Caco-2 (cell line): ENCODE measurements at places on chromosomes 5 and 9.
A peak's percentile ranks its signal among the peaks of the same experiment; 100 is the strongest.

- DNase-seq, result peak; percentile 86
These were observed at the start of gene MCIDAS for GRCh38 chr5:55226934-55227663. TSS of gene MCIDAS (minus strand) at chr5:55227315. CDS start at chr5:55227138, 177 bp downstream.

DNA sequence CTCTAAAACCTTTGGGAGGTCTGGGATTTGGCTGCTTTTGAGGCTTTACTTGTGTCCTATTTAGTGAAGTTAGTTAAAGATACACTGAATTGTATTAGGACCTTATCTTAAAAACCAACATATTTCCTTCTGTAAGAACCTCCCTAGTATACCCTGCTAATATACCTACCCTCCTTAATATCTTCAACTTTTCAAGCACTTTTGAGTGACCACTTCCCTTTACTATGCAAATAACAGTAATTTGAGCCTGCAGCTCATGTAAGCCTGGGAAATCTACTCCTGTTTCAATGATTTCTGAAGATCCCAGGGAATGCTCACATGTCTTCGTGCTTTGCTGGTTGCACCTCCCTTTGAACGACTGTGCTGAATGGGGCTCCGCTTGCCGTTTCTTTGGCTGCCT, 358.5 kb downstream of the YTHDC2 start:
- no peak for DNase-seq

GRCh38 chr9:113166039-113166438, 15.2 kb downstream of the SLC31A2 start:
- DNase-seq, result no peak

DNA sequence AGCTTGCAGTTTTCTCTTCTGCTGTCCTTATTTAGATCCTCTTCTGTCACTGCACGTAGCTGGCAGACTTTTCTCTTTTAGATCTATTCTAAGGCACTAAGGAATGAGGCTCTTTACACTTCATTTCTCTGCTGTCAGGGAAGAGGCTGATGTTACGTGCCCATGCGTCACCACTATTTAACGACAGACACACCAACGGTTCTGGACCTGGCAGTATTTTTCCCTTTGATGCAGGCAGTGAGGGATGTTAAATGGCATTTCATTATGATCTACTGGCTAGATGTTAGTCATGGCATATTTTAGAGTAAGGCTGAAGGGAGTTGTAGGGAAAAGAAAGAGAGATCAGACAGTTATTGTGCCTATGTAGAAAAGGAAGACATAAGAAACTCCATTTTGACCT, 8.2 kb upstream of the CRHBP start:
- DNase-seq, result no peak

DNA sequence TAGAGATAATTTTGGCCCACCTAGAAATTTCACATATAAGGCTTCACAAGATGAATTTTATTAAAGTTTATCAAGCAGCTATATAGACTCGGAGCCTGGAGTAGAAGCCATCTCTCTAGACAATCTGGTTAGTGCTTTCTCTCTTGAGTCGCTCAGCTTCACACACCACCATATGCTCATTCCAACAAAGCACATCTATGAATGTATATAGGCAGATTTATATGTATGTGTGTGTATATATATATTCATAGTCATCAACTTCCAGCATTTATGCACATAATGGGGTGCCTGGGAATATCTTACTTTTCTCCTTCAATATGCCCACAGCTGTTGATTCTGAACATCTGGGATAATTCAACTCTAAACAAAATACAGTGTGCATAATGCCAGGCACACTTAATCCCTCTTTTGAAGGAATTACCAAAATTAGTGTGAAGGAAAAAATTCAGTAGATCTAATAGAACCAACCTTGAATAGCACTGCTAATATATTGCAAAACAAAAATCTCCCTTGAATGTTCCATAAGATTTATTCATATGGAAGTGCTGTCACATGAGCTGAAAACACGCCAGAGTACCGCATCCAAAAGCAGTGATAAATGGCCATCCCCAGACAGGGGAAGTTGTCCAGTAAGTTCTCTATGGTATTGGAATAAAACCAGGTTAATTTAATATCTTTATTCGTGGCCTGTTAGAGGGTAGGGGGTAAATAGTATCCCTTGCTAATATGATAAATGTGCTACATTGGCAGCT, 56.0 kb upstream of the MOCS2 start:
- no peak for DNase-seq

DNA sequence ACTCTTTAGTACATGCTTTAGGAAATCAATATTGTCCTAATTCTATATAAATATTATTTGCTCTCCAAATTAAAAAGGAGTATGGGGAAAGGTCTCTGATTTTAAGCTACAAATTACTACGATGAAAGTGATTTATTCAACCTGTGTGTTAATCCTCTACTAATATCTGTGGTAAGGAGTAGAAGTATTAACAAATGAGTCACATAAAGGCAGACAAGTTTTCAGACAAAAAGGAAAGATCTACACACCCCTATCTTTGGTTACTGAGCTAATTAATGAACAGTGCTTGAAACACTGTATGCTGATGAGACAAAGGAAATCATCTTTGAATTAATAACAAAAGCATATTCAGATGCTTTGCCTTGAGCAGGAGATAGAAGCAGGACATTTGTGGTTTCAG, 15.9 kb downstream of the LOX start:
- DNase-seq, result no peak

- no peak for DNase-seq
These were observed 29.4 kb upstream of the GDA start for GRCh38 chr9:72119853-72120252.

- DNase-seq, result peak; percentile 77
These were observed 880.9 kb upstream of the SEMA6A start for GRCh38 chr5:117455236-117456233.

DNA sequence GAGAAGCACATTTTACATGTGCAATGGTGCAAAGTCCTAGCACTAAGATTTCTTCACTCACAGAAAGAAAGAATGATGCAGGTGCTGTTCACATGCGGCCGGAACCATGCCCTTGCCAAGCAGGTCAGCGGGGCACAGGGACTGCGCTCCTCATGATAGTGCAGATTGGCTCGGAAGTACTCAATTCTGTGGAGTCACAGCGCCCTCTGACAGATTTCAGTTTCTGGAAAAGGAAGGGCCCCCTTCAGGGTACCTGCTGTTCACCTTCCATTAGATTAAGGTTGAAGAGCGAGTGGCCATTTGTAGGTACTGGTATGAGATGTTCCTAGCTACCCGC, 75.7 kb downstream of the TMC1 start:
- DNase-seq, result no peak

GRCh38 chr5:36214436-36214835, 27.3 kb downstream of the NADK2 start:
- no peak for DNase-seq

DNA sequence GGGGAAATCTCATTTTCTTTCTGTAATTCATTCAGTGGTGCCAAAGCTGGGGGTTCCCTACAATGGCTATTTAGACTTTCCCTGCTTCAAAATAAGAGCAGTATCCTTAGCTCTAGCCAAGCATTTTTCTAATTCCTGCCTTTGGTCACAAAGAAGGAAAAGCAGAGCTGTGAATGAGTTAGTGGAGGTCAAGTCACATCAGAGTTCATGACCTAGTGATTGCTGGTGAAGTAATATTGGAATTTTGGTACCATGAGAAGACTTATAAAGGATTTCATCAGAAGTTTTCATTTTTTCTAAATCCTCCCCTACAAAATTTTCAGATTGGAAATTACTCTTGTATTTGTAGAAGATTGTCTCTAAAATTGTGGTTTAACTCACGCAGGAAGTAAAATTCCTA, 28.0 kb downstream of the DNAJC21 start:
- DNase-seq, result no peak

DNA sequence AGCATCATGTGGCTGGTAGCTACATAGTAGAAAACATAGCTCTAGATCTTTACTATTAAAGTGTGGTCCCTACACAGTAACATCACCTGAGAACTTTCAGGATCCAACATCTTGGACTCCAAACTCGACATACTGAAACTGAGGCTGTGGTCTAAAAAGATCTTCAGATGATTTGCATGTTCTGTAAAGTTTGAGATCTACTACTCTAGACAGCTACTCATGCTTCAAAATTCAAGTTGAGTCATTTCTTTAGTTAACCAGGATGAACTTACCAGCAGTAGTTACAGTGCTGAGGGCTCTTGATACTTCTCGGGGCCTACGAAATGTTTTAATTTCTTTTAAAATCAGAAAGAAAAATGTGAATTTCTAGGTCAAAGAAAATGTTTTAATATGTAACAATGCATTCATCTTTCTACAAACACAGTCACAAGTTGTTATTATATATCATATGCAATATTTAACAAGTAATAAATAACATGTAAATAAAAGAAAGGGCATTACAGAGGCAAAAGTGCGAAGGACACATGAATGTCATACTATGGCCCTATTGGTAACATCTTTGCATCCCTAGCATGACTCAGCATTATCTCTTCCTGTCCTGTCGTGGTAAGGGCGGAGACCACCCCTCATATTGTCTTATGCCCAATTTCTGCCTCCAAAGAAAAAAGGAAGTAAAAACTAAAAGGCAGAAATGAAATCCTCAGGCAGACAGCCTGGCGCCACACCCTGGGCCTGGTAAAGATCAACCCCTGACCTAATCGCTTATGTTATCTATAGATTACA, 563.9 kb upstream of the TLE4 start:
- DNase-seq, result no peak

- DNase-seq, result no peak
These were observed 23.5 kb downstream of the ZFR start for GRCh38 chr5:32421075-32421474.
